Cardiac fibroblast (primary cell): ENCODE measurements at places on chromosomes 5 and 9.

DNA sequence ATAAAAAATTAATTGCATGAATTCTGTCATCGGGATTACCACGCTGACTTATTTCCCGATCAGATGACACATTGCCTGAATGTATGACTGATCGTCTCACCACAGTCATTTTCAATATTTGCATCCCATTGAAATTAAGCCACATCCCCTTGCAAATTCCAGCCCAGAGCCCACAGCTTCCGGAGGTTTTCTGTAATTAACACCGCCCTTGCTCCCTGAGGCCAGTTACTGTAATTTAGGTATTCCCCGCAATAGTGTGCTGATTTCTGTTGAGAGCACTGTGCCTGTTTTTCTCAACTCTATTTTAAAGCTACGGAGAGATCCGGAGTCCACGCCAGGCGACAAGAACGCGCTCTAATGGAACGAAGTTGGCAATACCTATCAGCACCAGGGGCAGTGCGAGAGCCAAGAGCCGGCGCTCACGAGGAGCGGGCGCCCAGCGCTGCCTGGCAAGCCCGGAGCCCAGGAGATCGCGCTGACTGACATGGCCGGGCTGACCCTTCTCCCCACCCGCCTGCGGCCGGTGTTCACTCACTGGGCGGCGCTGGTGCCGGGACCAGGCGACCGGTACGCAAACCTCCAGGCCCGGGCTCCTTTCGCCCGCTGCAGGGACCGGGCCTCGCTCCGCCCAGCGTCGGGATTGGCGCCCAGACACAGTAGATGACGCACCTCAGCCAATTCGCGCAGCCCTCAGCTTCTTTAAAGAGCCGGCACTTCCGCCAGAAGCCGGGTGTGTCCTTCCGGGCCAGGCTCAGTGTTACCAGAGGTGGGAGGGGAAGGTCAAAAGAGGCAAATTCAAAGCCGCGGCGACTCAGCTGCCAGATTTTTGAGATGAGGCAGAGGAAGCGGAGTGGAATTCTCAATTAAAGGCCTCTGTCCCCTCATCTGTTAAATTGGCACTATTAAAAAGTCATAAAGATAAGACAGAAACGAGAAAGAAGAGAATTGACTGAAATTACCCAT, at the start of gene PLGRKT:
TSS of gene PLGRKT (minus strand) at position 672 of the 963 bp plus-strand sequence. CDS start 5,948 bp downstream, outside the sequence.
- peak; percentile 93 for DNase-seq

DNA sequence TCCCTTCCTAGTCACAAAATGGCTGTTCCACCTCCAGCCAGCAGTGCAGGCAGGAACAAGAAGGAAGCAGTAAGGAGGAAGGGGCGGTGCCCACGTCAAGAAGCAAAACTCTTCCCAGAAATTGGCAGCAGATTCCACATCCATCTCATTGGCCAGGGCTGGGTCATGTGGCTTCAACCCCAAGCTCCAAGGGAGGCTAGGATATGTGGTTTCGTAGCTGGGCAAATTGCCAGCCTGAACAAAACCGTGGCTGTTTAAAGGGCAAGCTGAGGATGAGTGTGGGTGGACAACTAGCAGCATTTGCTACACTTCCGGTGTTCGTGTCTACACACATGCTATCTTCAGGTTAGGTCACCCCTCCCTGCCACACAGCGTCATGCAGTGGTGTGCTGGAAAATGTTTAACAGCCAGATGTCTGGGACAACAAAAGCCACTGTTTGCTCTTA, 92.1 kb upstream of the MAP1B start:
- DNase-seq: peak; percentile 94

- no peak for DNase-seq
Observed at GRCh38 chr9:26673261-26673660, 219.3 kb downstream of the CAAP1 start.

- DNase-seq: no peak
Observed at GRCh38 chr9:129262261-129262660, 84.2 kb upstream of the IER5L start.

DNA sequence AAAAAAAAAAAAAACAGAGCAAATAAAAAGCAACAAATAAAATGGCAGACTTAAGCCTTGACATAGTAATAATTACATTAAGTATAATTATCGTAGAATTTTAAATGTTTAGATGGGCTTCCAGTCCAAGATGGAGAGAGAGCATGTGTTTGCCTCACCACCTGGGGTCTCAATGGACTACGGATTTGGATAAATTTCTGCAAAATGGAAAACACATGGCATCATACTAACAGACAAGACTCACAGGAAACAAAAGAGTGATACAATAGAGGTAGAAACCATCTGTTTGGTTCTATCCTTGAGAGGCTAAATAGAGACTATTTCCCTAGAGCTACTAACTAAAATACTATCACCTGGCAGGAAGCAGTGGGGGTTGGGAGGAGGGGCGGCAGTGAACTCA, 144.3 kb downstream of the MUSK start:
- DNase-seq: no peak

GRCh38 chr9:76181781-76182180, 212.4 kb downstream of the RFK start:
- no peak for DNase-seq

- DNase-seq: peak; percentile 18
Observed at GRCh38 chr5:55899344-55899743, 48.2 kb downstream of the IL31RA start.

GRCh38 chr9:136510561-136510960, 27.7 kb upstream of the SEC16A start:
- no peak for DNase-seq

DNA sequence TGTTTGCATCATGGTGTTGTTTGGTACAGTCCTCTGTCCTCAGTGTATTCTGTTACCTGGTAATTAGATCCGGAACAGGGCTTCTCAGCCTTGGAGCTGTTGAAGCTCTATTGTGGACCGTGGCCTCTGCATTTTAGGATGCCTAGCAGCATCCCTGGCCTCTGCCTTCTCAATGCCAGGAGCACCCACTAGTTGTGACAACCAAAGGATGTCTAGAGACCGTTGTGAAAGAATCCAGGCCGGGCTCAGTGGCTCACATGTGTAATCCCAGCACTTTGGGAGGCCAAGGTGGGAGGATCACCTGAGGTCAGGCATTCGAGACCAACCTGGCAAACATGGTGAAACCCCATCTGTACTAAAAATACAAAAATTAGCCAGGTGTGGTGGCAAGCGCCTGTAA, 159.6 kb downstream of the CACNA1B start:
- no peak for DNase-seq

DNA sequence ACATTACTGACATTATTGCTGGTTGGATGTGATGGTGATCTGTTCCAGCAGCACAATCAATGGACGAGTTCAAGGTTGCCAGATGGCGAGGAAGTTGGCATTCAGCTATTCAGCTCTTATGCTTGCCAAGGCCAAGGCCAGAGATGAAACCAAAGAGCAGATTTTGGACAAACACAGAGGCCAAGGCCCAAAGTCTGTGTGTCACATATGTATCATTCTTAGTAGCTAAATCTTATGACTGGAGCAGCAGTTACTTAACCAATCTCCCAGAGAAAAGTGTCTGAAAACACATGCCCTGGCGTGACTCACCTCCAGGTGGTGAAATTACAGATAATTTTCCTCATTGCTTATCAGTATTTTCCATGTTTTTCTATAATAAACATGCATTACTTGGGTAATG, 189.0 kb upstream of the EGFLAM start:
- DNase-seq: no peak

GRCh38 chr5:174282391-174282790, 236.9 kb downstream of the NSG2 start:
- no peak for DNase-seq

DNA sequence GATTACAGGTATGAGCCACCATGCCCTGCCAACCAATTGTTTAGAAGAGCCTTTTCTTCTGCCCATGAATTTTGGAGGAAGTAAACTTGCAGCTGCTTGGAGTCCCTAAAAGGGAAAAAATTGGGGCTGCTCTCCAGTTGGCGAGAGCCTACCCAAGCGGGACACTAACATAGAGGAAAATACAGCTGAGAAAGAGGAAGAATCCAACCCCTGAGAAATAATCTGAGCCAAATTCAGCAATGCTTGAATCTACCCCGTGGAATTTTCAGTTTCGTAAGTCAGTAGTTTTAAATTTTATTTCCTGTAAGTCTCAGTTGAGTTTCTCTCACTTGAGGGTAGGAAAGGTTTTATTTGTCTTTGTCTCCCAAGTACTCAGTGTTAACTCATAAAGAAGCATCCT, 30.4 kb upstream of the UBTD2 start:
- no peak for DNase-seq
